ENCODE measurements at places on chromosomes 3 and 15.

DNA sequence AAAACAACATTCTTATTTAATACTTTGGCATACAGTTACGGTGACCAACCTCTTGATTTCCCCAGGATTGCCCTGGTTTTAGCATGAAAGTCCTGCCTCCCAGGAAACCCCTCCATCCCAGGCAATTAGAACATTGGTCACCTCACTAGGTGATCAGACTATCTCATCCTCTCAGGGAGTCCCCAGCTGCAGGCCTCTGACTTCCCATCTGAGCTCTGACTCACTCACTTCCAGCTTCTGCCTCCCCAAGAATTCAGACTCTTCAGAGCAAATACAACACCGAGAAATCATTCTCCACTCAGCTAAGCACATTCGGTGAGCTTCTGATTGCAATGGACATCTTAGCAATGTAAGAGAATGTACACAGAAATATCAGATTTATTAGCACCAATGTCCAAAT, 92.4 kb upstream of the HES1 start:
- no peak for DNase-seq

DNA sequence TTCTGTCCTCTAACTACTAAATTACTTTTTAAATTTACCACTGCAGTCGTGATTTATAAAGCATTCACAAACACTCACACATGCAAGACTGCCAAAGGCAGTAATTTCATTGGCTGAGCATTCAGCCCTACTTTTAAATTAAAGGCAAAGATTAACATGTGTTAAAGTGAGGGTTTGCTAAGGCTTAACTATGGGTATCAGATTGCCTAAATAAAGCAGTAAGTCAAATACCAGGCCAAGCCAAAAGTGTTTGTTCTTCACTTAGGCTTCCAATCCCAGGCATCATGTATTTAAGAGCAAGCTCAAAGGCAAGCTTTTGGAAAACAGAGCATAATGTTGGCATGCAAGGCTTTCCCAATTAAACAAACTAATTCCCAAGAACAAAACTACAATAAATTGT, 187.3 kb downstream of the SUCNR1 start:
- DNase-seq: no peak

DNA sequence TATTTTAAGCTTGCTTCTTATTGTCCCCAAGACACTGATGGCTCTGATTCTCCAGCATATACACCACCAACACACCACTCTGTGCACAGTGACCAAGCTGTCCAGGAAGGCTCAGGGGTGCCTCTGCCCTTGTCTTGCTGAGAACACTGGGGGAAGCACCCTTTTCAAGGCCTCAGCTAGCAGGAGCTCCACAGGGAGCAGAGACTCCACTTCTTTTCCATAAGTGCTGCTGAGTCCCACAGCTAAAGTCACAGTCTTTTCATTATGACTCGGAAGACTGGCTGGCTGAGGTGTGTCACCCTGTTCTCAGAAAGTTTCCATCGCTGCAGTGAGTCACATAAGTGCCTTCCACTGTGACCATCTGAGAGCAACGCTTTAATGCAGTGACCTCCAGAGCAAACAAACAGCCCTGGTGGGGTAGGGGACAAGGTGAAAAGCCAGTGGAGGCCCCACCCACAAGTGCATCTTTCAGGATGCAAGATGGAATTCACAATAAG, 226.9 kb upstream of the CHRNA7 start:
- DNase-seq: no peak

DNA sequence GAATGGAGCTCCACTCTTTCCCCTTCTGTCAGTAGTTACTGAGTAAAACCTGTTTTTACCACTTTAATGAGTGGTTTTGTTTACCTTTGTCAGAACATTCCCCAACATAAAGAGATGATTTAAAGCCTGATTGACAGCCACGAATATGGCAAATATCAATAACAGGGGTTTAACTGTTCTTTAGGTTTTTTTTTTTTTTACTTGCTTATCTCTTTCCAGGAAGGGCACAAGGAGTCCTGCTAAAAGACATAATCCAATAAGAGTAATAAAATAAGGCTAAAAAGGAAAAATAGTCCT, 11.5 kb upstream of the UBE2Q2 start:
- DNase-seq: no peak

DNA sequence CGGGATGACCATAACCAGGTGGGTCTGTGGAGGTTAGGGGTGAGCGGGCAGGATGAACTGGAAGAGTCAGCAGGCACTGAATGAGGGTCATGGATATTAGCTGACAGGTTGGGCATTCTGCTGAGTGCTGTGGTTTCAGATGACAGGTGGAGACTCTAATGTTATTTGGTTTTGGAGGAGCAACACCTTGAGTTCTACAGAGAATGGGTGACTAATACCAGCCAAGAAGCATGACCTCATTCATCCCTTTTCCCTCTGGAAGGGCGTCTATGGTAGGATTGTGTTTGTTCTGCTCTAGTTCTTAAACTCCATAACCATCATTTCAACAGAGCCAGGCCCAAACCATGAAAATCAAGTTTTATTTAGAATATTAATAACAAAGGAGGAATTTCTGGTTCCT, 550.7 kb upstream of the LMCD1 start:
- DNase-seq: no peak

DNA sequence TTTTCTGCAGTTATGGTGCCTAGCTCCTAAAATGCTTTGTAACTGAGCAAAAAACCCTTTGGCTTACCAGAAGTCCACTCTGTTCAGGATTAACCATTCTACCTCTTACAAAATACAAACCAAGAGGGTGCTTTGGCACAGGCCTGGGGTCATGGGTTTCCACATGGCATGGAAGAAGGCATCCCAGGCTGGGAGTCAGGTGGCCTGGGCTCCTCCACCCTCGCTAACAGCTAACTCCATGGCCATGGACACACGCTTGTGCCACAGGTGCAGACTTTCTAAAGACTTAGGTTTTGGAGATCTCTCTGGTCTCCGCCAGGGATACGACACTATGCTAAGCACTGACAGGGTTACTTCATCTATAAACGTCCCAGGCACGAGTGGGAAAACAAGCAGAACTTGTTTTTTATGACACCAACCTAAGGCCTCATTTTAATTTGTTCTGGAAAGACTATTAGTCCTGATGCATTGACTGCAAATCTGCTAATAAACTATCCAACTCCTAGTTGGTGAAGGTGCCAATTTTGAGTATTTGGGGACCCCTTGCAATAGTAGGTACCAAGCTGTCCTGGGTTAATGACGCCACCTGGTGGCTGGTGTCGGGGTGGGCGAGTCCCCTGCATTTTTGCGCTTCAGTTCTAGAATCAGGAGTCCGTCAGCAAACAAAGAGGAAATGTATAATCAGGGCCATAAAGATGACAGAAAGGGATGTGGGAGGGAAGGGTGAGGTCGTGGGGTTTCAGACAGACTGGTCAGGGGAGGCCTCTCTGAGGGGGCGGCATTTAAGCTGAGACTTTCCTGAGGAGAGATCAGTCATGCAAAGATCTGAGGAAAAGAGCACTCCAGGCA, 10.3 kb upstream of the ALDH1A3 start:
- no peak for DNase-seq

DNA sequence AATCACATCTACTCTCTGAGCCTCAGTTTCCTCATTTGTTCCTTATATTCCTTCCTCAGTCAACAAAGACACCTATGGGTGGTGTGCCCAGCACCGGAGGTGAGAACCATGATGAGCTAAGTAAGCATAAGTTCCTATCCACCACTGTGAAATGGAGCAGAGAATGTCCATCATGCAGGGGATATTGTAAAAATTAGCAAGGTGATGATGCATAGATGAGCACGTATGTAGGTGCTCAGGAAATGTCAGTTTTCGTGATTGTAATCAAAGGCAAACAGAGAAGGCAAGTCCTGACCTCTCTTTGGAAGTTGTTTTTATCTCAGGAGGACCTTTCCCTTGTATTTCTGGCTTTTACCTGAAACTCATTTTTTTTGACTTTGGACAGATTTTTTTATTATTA, 165.4 kb downstream of the GHSR start:
- DNase-seq: no peak

- DNase-seq: no peak
Measured at GRCh38 chr3:97939401-97939800, 32.8 kb downstream of the RIOX2 start.

Measured in NCI-H187 (cell line).